Right lung (tissue), 10 donors: ENCODE measurements at places on chromosomes 3 and 15.

DNA sequence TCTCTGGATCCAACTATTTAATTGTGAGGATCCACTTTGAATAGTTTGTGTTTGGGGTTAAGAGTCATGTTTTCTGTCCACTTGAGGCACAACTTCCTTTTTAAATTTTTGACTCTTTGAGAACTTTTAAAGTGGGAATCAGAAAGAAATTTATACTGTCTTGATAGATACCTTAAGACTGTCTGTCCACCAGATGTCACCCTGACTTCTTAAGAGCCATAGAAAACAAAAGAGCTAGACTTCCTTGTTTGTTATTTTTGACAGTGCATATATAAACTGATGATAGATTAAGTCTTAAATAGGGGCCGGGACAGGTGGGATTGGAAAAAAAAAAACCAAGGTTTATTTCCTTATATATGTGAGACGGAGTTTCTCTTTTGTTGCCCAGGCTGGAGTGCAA, 52.1 kb upstream of the WDR72 start:
- no peak for DNase-seq

GRCh38 chr3:56987238-56987895, 73.1 kb upstream of the SPATA12 start:
- no peak for DNase-seq

GRCh38 chr3:54665016-54665600, 262.8 kb downstream of the LRTM1 start:
- no peak for DNase-seq

GRCh38 chr15:99180086-99180963, 69.1 kb downstream of the TTC23 start:
- no peak for DNase-seq

DNA sequence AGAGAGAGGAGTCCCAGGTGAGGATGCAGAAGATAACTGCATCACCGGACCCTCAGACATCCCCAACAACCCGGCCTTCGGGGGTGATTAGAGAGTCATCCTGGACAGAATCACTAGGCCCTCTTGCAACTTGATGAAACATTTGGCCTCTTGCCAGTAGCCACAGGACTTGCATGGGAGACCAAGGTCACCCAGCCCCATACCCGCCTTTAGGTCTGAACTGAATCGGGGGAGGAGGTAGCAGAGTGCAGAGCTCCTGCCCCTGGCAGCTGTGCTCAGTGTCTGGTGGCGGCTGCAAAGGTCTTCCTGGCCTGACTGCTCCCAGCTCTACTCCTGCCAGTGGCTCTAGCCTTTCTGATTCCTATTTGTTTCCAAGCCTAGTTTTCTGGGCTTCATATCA, 12.4 kb downstream of the PIF1 start:
- no peak for DNase-seq

DNA sequence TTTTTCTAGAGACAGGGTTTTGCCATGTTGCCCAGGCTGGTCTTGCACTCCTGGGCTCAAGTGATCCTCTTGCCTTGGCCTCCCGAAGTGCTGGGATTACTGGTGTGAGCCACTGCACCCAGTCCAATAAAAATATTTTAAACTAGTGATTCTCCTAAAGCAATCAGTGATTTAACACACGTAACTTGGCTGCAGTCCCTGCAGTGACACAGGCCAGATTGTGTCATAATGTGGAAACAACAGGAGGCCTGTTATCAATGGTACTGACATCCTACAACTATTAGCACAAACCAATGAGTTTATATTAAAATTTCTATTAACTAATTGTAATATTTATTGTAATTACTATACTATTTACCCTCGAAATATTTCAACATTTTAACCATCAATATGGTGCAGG, 1.6 kb upstream of the SEC61A1 start:
- DNase-seq: no peak
